ENCODE measurements at places on chromosomes 1 and 21.

DNA sequence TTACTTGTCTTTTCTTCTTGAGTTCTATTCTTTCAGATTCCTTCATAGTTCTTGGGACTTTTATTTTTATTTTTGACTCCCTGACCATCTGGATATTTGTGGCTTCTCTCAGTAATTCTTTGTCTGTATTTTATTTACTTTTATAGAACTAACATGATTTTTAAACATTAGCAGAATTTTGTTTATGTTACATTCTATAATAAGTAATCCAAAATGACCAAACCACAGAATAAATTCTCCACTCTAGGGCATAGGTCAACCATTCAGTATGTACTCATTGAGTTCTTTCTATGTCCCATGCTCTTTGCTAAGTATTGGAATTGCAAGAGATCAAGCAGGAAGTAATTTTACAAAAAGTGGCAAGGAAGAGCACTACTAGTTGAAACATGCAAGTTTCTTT lies 969.0 kb downstream of the TTLL7 start:
- DNase-seq, result no peak

DNA sequence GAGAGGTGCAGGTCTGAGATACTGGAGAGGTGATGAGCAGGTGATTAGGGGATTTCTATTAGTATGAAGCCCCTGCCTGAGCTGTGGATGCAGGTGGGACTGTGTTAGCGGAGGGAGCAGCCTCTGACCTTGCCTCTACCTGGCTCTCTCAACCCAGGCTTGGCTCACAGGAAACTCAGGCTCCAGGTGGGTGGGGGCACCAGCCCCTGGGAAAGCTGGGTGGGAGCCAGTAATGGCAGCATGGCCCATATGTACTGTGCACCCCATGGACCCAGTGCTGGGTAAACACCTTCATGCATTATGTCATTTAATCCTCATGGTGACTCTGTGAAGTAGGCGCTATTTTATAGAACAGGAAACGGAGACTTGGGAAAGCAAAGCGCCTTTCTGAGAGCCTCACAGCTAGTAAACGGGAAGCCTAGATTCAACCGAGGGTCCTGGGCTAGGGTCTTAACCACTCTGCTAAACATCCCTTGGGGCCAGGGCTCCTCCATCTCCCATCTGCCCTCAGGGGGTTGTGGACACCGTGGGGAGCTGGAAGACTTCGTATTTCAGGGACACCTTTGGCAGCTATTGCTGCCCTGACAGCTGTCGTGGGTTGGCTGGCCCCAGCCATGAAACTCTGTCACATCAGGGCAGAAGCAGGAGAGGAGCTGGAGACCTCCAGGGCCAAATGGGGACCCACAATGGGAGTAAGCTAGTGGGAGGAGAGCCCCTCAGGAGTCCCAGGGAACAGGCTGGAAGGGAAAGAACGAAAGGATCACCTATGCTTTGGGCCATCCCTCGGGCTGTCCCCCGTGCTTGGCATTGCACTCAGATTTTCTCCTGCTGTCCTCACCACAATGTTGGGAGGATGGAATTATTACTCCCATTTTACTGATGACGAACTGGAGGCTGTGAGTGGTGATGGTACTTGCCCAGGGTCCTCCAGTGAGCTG lies 59.6 kb upstream of the CSF3R start:
- DNase-seq, result no peak

DNA sequence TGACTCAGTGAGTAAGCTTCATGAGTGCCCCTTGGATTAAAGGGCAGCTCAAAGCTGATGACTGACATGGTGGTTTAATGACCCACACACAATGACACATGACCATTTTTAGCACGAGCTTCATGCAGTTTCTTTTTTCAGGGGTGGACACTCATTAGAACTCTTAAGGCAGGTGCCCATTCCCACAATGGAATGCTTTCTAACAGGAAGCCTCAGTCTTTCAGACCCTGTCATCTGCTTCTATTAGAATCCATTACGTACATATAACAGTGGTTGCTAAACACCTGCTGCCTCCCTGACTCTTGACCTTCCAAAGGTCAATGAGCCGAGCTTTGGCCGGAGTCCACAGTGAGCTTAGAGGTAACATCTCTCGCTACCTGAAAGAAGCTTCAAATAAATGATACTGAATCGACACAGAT lies 27.4 kb downstream of the AKNAD1 start:
- no peak for DNase-seq

GRCh38 chr1:180571060-180571831 lies 12.5 kb downstream of the OVAAL start:
- DNase-seq, result no peak

- no peak for DNase-seq
Observed at GRCh38 chr1:212485913-212486618, 53.3 kb downstream of the NENF start.

- DNase-seq, result no peak
Observed at GRCh38 chr1:171488190-171488929, 3.0 kb downstream of the PRRC2C start.

DNA sequence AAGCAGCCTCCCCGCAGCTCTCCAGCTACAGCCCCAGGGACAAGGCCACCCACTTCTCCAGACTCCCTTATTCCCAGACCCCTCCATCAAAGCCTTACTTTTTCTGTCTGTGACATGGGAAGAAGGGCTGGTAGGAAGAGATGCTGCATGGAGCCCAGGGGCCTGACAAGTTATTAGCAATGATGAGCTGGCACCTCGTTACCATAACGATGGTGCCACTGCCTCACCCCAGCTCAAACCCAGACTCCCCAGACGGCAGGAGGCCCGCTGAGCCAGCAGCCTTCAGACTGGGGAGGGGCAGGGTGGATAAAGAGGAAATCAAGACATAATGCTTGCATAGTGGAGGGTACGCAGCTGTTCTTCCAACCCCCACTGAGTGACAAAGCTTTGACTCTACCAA lies 3.3 kb downstream of the DLGAP3 start:
- DNase-seq, result no peak

DNA sequence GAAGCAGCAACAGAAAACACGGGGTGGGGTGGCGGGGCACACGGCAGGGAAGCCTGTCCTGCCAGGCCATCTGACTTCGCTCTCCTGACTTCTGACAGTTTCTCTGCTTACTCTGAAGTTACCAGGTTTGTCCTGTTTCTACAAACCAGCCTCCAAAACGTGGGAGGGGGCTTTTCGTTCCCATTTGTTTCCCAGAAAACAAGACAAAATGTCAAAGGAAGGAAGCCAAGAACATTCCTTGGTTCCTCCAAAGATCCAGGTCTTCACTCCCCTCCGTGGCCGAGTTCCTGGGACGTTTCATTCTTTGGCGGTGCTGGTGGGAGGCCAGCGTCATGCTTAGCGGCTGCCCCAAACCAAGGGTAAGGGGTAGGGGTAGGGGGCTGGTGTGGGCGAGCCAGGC lies 49.6 kb downstream of the MEGF6 start:
- DNase-seq, result no peak

- DNase-seq, result no peak
Observed at GRCh38 chr1:115719285-115719684, 49.2 kb downstream of the CASQ2 start.

- DNase-seq, result no peak
Observed at GRCh38 chr21:33208534-33208933, 21.2 kb upstream of the IFNAR2 start.

DNA sequence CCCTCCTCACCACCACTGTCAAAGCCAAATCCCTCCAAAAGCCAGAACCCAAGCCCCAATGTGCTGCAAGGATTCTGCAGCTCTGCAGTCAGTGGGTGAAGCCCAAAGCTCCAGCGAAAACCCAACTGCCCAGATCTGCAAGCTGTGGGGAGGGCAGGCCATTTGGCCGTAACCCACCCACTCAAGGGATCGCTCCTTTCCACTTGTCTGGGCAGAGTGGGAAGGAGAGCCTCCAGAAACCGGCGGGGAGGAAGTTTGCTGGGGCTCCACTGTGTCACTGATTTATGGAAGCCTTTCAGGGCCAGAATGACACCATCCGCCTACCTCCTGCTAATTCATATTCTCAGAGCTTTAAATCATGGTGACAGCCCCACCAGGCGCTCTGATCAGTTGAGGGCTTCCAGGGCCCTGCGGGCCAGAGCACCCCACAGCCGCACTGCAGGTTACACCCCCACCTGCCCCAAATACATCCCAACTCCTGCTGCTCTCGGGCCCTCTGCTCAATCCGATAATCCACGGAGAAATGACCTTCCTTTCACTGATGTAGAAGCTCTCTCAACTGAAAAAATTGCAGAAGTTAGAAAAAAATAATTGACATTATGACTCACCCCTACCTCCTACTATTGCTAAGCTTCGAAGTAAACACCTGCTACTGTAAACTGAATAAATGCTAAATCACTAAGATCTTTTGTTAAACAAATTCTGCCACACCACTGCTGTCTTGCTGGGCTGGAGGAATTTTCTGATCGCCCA lies 40.6 kb upstream of the RAB4A start:
- DNase-seq, result no peak

DNA sequence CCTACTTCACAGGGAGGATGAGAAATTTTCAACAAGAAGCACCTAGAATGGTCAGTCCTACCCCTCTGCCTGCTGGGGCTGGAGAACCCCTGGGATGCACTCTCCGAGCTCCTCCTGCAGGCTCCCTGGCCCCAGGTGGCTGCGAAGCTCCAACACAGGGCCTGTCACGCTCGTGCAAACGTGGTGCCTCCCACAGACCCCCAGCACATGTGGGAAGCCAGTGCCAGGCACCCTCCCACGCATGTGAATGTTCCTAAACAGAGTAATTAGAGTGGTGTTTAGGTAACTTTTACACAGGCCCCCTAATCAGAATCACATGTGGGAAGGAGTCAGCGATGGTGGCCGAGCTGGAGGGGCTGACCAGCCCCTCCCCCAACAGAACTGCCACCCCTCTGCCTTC lies 28.4 kb downstream of the GLIS1 start:
- DNase-seq, result no peak

- no peak for DNase-seq
Observed at GRCh38 chr21:34513129-34513675, 1.2 kb upstream of the KCNE1 start.

- DNase-seq, result no peak
Observed at GRCh38 chr1:150999926-151000325, 6.8 kb downstream of the MINDY1 start.

DNA sequence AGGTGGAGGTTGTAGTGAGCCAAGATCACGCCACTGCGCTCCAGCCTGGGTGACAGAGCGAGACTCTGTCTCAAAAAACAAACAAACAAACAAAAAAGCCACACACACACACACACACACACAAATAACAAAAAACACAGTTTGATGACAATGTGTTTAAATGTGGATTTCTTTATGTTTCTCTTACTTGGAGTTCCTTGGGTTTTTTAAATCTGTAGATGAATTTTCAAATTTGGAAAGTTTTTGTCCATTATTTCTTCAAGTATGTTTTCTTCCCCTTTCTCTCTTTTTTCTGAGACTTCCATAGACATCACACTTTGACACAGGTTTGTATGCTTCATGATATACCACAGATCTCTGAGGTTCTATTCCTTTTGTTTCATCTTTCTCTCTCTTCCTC lies 12.1 kb upstream of the PPIE start:
- DNase-seq, result no peak

DNA sequence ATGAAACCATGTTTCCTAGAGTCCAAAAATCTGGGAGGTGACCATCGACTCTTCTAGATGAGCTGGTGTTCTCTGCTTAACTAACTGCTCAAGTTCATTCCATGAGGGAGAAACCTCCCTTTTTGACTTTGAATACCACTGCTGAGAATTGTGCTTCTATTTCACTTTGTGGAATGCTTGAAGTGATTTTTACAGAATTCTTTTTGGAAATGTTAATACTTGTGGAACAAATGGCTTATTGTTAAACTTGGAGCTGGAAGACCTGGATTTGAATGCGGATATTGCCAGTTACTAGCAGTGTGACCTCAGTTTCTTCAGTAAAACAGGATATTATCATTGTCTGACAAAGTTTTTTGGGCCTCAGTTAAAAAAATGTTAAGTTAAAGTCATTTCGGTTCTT lies 36.5 kb upstream of the APP start:
- DNase-seq, result no peak

- DNase-seq, result no peak
Observed at GRCh38 chr1:204589409-204590038, 73.3 kb downstream of the MDM4 start.

DNA sequence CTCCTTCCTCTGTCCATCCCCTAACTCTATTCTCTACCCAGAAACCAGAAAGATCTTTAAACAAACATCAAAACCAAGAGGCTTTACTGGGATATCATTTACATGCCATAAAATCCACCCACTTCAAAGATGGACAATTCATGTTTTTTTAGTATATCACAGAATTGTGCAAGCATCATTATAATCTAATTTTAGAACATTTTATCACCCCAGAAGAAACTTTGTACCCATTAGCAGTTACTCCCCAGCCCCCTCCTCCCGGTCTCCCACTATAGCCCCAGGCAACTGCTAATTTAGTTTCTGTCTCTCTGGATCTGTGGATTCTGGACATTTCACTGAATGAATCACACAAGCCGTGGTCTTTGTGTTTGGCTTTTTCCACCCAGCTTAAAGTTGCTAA lies 4.8 kb upstream of the SELENON start:
- DNase-seq, result no peak

DNA sequence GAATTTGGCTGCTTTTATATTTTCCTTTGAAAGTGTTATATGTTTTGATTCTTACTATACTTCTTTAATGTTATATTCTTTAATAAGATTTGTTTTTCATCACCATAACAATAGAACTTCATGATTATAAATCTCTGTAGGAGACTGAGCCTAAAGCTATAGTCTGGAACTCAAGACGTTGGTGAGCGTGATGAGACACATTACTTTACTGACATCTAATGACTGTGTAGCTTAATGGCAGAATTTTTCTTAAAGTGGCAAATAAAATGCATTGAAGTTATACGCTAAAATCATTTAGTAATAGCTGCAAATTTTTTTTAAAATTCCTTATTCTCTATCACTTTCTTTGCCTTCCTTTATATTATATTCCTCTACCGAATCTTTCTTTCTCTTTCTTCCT lies 56.1 kb upstream of the HAO2 start:
- no peak for DNase-seq

DNA sequence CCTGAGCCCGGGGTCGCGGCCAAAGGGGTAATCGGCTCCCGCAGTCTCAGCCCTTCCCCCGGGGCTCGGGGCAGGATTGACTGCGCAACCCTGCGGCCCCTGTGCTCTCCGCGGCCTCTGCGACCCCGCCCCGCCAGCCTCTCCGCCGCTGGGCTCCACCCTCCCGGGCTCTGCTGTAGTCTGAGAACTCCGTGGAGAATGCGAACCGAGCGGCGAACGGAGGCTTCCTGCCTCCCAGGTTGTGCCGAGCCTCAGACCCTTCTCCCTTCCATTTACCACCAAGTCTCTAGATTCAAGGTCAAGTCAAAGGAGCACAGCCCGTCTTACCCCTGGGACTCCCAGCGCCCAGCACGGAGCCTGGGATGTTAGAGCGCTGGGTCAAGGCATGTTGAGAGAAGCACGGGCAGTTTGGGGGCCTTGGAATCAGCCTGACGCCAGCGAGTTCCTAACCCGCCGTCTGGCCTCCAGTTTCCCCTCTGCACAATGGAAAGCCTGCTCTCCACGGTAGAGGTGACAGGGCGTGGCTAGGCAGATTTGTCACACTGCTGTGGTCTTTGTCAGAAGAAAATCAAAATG lies 3.0 kb downstream of the ATP2B4 start:
- no peak for DNase-seq

DNA sequence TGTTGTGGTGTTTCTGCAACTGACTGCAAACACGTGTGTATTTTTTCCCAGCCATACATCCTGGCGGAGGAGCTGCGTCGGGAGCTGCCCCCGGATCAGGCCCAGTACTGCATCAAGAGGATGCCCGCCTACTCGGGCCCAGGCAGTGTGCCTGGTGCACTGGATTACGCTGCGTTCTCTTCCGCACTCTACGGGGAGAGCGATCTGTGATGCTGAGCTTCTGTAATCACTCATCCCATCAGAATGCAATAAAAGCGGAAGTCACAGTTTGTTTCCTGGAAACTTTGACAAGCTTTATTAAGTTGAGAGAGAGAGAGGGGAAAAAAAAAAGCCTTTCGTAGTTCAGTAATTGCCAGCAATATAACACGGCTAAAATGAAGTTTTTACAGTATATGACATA lies 32.7 kb upstream of the MTR start:
- DNase-seq, result no peak

Measured in stimulated activated CD8-positive, alpha-beta memory T cell treated with anti-CD3 and anti-CD28 coated beads, Interleukin-7, amount 100 ng/mL, for 1 hour (primary cell).